ENCODE measurements at places on chromosomes 1 and 21.
A peak's percentile ranks its signal among the peaks of the same experiment; 100 is the strongest.

GRCh38 chr1:203171341-203172183, 4.1 kb downstream of the MYBPH start:
- DNase-seq: no peak

- DNase-seq: no peak
These were observed 1432.2 kb downstream of the MRPL39 start for GRCh38 chr21:24175106-24175505.

GRCh38 chr1:14055442-14056223, 355.6 kb downstream of the PRDM2 start:
- DNase-seq: no peak

- DNase-seq: no peak
These were observed 42.3 kb downstream of the DPT start for GRCh38 chr1:168686666-168687065.

- no peak for DNase-seq
These were observed 20.0 kb upstream of the CLIC4 start for GRCh38 chr1:24725209-24725651.

GRCh38 chr1:42000766-42001165, 82.0 kb upstream of the HIVEP3 start:
- no peak for DNase-seq

GRCh38 chr1:15882665-15883064, 35.2 kb downstream of the SPEN start:
- DNase-seq: no peak

DNA sequence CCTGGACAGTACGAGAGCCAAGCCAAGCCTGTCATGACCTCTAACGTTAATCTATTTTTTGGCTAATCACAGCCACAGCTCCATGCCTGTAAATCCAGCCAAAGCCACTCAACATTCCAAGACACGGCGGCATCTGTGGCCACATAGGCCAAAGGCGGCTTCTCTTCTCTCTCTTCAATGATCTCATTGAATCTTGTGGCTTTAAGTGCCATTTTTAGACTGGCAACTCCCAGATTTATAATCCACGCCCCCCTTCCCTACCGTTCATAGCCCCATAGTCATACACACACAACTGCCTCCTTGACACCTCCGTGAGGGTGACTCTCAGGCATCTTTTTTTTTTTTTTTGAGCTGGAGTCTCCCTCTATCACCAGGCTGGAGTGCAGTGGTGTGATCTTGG, 5.7 kb upstream of the SELENON start:
- DNase-seq: no peak

- no peak for DNase-seq
These were observed 163.5 kb downstream of the NFIA start for GRCh38 chr1:61245696-61246400.

GRCh38 chr1:187680823-187681222, 852.1 kb downstream of the PLA2G4A start:
- DNase-seq: no peak

DNA sequence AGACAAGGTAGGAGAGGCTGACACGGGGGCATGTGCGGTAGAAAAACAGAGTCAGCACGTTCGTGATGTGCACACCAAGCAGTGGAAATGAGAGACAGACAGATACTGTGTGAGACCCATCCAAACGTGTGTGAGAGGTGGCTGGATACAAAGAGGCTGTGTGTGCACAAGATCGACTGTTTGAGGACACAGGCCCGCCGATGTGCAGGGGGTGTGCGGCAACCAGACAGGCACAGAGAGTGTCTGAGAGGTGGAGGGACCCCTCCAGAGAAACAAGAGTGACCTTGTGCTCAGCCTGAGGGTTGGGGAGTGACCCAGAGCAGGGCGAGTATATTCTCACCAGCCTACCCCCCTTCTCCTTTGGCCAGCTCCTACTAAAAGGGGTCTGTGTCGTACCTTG, 97.8 kb upstream of the IPO9 start:
- no peak for DNase-seq

DNA sequence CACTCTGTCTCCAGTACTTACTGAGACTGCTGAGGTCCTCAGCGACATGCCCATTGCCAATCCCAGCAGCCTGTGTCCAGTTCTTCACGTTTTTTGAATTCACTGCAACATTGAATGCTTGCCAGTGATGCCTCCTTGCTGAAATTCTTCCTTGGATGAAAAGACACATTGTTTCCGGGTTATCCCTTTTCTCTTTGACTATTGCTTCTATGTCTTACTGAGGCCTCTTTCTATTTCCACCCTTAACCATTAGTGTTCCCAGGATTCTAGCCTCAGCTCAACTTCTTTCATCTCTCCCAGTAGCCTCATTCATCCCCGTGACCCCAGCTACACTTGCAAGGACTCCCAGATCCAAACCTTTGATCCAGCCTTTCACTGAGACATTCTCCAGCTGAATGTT, 46.5 kb upstream of the KIF26B start:
- DNase-seq: no peak

DNA sequence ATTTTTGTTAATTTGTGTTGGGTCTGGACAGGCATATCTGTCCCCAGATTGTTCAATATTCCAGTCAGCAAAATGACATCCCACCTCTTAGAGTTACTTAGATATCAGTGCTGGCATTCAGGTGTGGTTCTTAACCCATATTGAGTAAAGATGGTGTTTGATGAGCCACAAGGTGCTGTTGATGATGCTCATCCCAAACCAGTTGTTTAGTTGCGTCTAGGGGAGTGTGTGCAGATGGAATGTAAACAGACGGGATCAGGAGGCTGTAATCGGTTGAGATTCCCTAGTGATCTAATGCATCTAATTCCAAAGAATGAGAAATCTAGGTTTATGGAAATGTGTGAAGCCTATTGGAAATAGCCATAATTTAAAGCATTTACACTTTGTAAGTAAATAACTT, 1.1 kb downstream of the HOOK1 start:
- DNase-seq: no peak

DNA sequence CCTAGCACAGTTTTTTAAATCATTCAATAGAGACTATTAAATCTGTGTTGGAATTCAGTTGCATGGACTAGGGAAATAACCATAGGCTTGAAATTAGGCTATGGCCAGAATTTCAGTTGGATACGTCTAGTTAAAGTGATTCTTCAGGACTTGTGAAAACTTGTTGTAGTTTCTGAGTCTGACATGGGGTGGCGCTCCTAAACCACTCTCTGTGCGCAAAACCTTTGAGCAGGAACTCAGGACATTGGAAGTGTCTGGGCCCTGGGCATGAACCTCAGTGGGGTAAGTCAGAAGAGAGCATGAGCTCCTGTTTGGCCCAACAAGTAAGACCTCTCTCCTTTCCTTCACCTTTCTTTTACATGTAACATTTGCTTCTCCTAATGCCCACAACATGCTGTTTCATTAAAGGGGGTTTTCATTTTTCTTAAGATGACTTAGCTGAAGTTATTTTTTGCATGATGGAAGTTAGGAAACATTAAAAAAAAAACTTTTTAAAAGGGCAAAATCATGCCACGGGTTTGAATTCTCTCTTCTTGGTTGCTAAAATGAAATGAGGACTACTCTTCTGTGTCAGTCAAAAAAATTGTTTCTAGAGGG, 17.1 kb upstream of the CCDC190 start:
- peak; percentile 35 for DNase-seq

GRCh38 chr21:44919913-44920693, 596 bp downstream of the ITGB2 start:
- DNase-seq: peak; percentile 47

GRCh38 chr1:90488451-90488850, 228.7 kb downstream of the BARHL2 start:
- no peak for DNase-seq

All from DND-41 (cell line).